ENCODE measurements at places on chromosomes 12 and 14.

GRCh38 chr14:56952766-56953473, 142.6 kb upstream of the OTX2 start:
- H3K36me3 ChIP-seq: no peaks in the 10 kb centered on the region
- no peaks in the 10 kb centered on the region for H3K4me1 ChIP-seq
- peaks cover 3% of the 10 kb centered on the region for H3K27me3 ChIP-seq
- H3K27ac ChIP-seq: no peak overlapping the region

GRCh38 chr12:18753481-18754123, 15.7 kb downstream of the CAPZA3 start:
- no peaks in the 10 kb centered on the region for H3K36me3 ChIP-seq
- no peak overlapping the region for H3K27ac ChIP-seq
- H3K27me3 ChIP-seq: no peaks in the 10 kb centered on the region
- no peaks in the 10 kb centered on the region for H3K4me1 ChIP-seq

- no peak for DNase-seq
- no peak overlapping the region for H3K27ac ChIP-seq
- H3K36me3 ChIP-seq: no peaks in the 10 kb centered on the region
- no peaks in the 10 kb centered on the region for H3K27me3 ChIP-seq
- H3K4me1 ChIP-seq: no peaks in the 10 kb centered on the region
- no peak overlapping the region for H3K4me3 ChIP-seq
These were observed 900 bp downstream of the AMN start for GRCh38 chr14:102923201-102923924.

DNA sequence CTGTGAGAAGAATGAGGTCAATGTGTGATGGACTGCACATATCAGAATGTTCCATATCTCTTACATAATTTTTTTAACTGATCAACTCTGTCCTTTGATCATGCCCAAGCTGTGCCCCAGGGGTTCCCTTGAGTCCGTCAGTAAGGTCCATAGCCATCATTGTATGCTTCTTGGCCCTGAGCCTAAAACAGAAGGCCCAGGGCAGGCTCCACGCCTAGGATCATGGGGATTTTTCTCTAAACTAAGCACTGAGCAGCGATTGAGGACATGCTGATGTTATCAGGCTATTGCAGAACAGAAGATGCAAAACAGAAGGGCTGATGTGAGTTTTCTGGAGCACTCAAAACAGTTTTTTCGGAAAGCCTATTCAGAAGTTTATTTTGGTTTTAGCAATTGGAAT, 20.9 kb downstream of the RNASE9 start:
- no peaks in the 10 kb centered on the region for H3K4me1 ChIP-seq
- H3K4me3 ChIP-seq: no peak overlapping the region
- no peak overlapping the region for H3K27ac ChIP-seq
- DNase-seq: no peak

DNA sequence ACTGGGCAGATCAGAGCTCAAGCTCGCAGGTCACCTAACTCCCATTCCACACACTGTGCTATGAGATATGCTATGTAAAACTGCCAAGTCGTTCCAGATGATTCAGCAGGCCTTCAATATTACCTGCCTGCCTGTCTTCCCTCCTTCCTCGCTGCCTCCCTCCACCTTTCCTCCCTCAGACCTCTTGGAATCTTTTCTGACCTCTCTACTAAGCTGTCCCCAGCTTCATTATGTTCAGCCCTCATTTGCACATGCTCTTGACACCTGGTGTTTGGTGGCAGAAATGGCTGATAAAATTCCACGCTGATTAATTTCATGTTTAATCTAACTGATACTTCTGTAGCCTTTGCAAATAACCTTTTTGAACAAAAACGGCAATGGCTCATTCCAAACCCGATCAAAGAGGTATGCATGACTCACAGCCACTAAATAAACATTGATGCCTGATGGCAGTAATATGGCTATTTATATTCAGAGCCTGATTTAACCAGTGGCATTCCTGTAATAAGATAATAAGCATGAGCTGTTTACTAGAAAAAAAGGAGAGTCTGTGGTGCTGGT, 130.8 kb upstream of the EGLN3 start:
- no peaks in the 10 kb centered on the region for H3K36me3 ChIP-seq
- H3K4me1 ChIP-seq: peaks cover 9% of the 10 kb centered on the region
- no peaks in the 10 kb centered on the region for H3K27me3 ChIP-seq
- no peak for DNase-seq
- H3K4me3 ChIP-seq: no peak overlapping the region

All from pancreas (tissue), 10 donors.